ENCODE measurements at places on chromosomes 6 and 20. TPM values are rescaled to one million over a fixed set of nuclear protein-coding genes. Genes with fewer than 3 reads are reported as not detected.
A peak's percentile ranks its signal among the peaks of the same experiment; 100 is the strongest.

DNA sequence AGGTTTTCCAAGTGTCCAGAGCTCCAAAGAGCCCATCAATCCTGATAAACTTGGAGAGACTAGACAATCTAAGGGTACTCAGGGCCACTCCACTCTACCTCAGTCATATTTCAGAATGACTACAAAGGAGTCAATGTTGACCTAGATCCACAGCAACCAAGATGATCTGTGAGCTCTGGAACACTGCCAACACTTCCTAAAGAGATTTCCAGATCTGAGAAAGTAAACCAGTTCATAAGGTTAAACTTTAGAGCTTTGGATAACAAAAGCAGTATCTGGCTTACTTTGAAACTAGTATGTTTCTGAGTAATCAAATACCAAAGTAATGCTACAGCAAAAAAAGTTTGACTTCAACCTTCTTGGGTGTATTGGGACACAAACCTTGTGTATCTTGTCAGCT, 122.7 kb downstream of the BTBD9 start:
- no peaks in the 10 kb centered on the region for H3K27me3 ChIP-seq
- H3K4me1 ChIP-seq: peaks cover 2% of the 10 kb centered on the region
- no peak overlapping the region for H3K4me3 ChIP-seq
- no peaks in the 10 kb centered on the region for H3K36me3 ChIP-seq
- H3K27ac ChIP-seq: no peak overlapping the region

- H3K27ac ChIP-seq: no peak overlapping the region
- no peaks in the 10 kb centered on the region for H3K4me1 ChIP-seq
- no peak for ATAC-seq
- peaks cover 3% of the 10 kb centered on the region for H3K36me3 ChIP-seq
- H3K27me3 ChIP-seq: no peaks in the 10 kb centered on the region
These were observed 13.0 kb downstream of the UBE2J1 start for GRCh38 chr6:89339565-89339964.

DNA sequence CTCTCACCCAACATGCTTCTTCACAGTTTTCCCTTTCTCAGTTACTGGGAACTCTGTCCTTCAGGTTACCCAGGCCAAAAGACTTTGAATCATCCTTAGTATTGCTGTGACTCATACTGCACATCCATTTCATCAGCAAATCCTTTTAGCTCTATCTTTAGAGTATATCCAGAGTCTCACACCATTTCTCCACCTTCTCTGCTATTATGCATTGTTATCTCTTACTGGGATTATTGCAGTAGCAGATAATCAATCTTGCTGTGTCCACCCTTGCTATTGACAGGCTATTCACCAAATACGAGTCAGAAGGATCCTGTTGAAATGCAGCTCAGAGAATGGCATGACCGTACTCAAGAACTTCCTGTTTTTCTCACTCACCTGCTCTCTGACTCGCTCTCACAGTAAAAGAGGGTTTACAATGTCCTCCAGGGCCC, 57.3 kb downstream of the BCKDHB start:
- H3K36me3 ChIP-seq: peaks cover 10% of the 10 kb centered on the region
- no peaks in the 10 kb centered on the region for H3K27me3 ChIP-seq
- H3K27ac ChIP-seq: no peak overlapping the region
- H3K4me3 ChIP-seq: no peak overlapping the region

GRCh38 chr6:99993533-99994251, at the start of gene MCHR2:
MCHR2 (minus strand) TSS chr6:99994223; CDS start chr6:99956147, 38,076 bp downstream.
- H3K4me1 ChIP-seq: no peaks in the 10 kb centered on the region
- H3K27me3 ChIP-seq: peaks cover 53% of the 10 kb centered on the region
- peak within 1 kb of the TSS; percentile 36 for H3K4me3 ChIP-seq
- no peaks in the 10 kb centered on the region for H3K36me3 ChIP-seq
- ATAC-seq: no peak

GRCh38 chr6:137094411-137095008, 49.7 kb upstream of the IL20RA start:
- H3K4me3 ChIP-seq: no peak overlapping the region
- H3K27me3 ChIP-seq: peaks cover 5% of the 10 kb centered on the region

- no peak for ATAC-seq
- H3K27ac ChIP-seq: no peak overlapping the region
- H3K4me3 ChIP-seq: no peak overlapping the region
- no peaks in the 10 kb centered on the region for H3K36me3 ChIP-seq
- H3K4me1 ChIP-seq: no peaks in the 10 kb centered on the region
These were observed 516.2 kb downstream of the CDH26 start for GRCh38 chr20:60474385-60474910.

DNA sequence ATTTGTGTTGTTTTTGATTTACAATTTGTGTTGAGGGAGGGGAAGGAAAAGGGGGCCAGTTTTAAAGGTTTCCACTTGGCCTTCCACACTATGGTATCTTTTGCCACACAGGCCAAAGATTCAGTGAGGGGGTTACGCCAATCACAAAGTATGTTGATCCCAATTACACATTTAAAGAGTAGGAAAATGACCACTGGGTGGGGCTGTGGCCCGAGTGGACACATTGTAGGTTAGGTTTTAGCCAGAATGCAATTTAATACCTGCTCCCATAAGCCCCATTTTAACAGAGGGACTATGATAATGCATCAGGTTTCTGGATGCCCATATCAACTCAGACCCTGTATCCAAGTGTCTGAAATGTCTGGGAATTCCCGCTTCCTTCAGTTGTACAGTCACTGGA, 15.6 kb downstream of the VGLL2 start:
- H3K36me3 ChIP-seq: no peaks in the 10 kb centered on the region
- no peak overlapping the region for H3K27ac ChIP-seq
- H3K4me3 ChIP-seq: no peak overlapping the region
- H3K4me1 ChIP-seq: no peaks in the 10 kb centered on the region
- no peak for ATAC-seq

DNA sequence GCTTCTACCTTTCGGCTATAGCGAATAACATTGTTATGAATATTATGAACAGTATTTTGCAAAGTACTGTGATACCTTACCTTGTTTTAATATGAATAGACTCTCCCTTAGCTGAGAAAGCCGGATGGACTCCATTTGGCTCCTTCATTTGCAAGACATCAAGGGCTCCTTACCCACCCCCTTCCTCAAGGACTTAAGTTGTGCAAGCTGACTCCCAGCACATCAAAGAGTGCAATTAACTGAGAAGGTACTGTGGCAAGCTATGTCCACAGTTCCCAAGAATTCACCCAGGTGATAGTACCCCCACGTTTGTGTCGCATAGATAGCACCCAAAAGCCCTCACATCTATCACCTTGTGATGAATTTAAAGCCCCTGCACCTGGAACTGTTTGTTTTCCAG, 11.2 kb downstream of the CST5 start:
- no peaks in the 10 kb centered on the region for H3K4me1 ChIP-seq
- ATAC-seq: no peak
- no peaks in the 10 kb centered on the region for H3K36me3 ChIP-seq
- H3K4me3 ChIP-seq: no peak overlapping the region
- H3K27me3 ChIP-seq: no peaks in the 10 kb centered on the region

GRCh38 chr6:35044761-35045421, 96.2 kb downstream of the TCP11 start:
- H3K4me3 ChIP-seq: no peak overlapping the region
- no peaks in the 10 kb centered on the region for H3K27me3 ChIP-seq
- no peaks in the 10 kb centered on the region for H3K36me3 ChIP-seq
- peak; percentile 9 for ATAC-seq
- H3K27ac ChIP-seq: peak overlapping the region; percentile 97

DNA sequence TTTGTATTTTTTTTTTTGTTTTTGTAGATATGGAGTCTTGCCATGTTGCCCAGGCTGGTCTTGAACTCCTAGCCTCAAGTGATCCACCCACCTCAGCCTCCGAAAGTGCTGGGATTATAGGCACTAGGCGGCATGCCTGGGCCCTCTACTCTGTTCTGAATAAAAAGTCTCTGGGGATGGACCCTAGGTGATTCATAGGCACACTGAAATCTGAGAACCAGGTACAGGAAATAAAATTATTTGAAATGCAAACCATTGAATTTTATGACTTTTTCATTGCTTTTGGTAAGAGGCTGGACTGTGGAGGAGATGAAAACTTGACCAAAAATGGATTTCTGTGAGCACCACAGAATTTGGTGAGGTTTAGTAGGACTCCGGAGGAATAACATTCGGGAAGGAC, 117.5 kb downstream of the PRIM2 start:
- H3K27ac ChIP-seq: no peak overlapping the region
- no peak for ATAC-seq
- no peaks in the 10 kb centered on the region for H3K36me3 ChIP-seq
- peaks cover 21% of the 10 kb centered on the region for H3K4me1 ChIP-seq
- no peaks in the 10 kb centered on the region for H3K27me3 ChIP-seq

DNA sequence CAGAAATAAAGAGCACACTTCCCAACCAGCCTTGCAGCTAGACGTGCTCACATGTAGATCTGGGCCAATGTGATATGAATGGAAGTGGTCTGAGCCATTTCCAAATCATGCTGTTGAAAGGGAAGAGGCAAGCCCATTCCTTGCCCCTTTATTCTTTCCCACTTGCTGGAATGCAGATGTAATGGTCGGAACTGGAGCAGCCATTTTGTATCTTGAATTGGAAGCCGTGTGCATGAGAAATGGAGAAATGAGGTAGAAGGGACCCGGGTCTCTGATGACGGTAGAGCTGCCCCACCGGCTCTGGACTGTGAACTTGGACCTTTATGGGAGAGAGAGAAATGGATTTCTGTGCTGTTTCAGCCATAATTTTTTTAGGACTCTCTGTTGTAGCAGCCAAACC, 54.8 kb upstream of the STX16 start:
- no peak for ATAC-seq
- H3K36me3 ChIP-seq: no peaks in the 10 kb centered on the region
- H3K27ac ChIP-seq: peak overlapping the region; percentile 86
- H3K27me3 ChIP-seq: no peaks in the 10 kb centered on the region

DNA sequence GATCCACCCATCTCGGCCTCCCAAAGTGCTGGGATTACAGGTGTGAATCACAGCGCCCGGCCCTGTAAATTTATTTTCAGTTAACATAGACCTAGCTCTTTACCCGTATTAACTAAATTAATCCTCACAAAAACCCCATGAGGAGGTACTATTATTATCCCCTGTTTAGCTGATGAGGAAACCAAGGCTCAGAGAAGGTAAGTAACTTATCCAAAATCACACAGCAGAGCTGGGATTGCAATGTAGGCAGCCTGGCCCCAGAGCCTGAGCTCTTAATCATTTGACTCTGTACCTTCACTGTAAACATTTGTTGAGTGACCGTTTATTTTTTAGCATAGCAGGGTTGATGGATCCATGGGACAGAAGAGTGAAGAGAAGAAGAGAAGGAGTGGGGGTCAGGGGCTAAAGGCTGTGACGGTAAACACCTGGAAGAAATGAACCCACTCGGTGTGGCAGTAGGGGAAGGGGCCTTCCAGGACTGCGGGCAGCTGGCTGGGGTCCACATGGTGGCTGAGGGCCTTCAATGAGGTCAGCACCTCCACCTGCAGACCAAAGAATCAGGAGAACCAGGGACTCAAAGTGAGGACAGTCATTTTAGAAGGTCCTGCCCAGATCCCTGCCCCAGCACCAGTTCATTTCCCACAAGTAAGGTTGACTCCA, 35.2 kb downstream of the KIAA1755 start:
- H3K4me1 ChIP-seq: no peaks in the 10 kb centered on the region
- peaks cover 7% of the 10 kb centered on the region for H3K27me3 ChIP-seq
- no peak overlapping the region for H3K27ac ChIP-seq
- ATAC-seq: no peak
- H3K36me3 ChIP-seq: peaks cover 43% of the 10 kb centered on the region

DNA sequence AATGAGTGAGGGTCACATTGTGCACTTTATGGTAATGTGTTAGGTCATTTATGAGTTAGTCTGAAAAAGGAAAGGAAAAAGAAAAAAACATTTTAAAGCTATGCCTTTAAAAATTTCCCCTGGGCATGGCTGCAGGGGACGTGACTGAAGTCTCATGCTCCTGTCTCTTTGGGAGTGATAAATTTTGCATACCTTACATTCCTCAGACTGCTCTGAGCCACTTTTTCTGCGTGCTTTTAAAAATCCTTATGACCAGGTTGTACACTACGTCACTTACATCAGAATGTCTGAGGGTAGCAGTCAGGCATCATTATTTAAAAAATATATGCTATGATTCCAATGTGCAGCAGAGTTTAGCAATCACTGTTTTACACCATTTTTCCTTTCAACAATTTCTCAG, 121.2 kb downstream of the RFPL4B start:
- no peaks in the 10 kb centered on the region for H3K27me3 ChIP-seq
- no peak for ATAC-seq
- no peak overlapping the region for H3K27ac ChIP-seq
- no peaks in the 10 kb centered on the region for H3K36me3 ChIP-seq
- no peak overlapping the region for H3K4me3 ChIP-seq

GRCh38 chr20:44714701-44715498, at the start of gene CCN5:
CCN5 (plus strand) TSS chr20:44715369; CDS start chr20:44715391, 22 bp downstream.
- H3K27me3 ChIP-seq: no peaks in the 10 kb centered on the region
- no peaks in the 10 kb centered on the region for H3K36me3 ChIP-seq
- peak within 1 kb of the TSS; percentile 83 for H3K27ac ChIP-seq
- H3K4me1 ChIP-seq: peaks cover 70% of the 10 kb centered on the region
- peak within 1 kb of the TSS; percentile 48 for H3K4me3 ChIP-seq
- peak; percentile 84 for ATAC-seq

DNA sequence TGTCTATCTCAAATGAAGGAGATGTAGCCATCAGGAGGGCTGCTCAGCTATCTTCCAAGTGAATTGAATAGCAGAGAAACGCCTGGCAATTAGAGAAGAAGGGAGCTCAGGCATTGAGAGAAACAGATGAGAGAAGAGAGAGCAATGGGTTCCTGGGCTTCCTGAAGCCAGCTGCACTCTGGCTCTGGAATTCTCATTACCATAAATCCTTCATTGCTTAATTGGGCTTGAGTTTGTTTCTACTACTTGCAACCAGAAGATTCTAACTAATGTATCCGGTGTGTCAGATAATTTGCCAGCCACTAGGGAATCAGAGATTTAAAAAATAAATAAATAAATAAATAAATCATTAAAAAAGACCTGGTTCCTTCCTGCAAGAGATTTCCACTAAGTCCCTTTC, 25.0 kb upstream of the CDKAL1 start:
- H3K27me3 ChIP-seq: no peaks in the 10 kb centered on the region
- no peaks in the 10 kb centered on the region for H3K4me1 ChIP-seq
- no peak overlapping the region for H3K27ac ChIP-seq

DNA sequence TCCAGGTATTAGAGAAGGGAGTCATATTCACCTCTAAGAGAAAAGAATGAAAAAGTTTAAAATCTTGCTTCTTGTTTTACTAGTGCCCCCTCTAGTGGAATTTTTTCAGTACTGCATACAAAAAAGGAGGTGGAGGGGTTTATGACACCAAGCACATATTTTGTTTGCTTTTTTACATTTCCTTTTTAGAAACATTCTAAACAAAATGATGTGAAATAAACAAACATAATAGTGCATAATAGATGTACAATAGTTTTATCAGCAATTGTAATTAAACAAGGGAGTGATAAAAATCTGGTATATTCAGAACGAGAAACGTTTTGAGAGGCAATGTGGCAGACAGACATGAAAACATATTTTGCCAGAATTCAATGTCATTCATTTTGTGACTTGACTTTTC, 111.0 kb upstream of the TFAP2D start:
- no peaks in the 10 kb centered on the region for H3K4me1 ChIP-seq
- no peak overlapping the region for H3K27ac ChIP-seq
- H3K27me3 ChIP-seq: no peaks in the 10 kb centered on the region
- H3K4me3 ChIP-seq: no peak overlapping the region

HLA-DQA1 gene
- 1.7 TPM for total RNA-seq

GSTA2 gene
- total RNA-seq: 1.4 TPM

SLC52A3 gene
- 0.67 TPM for total RNA-seq

BAG2 gene
- 49.3 TPM for total RNA-seq

MROH8 gene
- total RNA-seq: 1.6 TPM

UNC93A gene
- not detected for total RNA-seq

NCOA6 gene
- total RNA-seq: 33.6 TPM

TRDN gene
- total RNA-seq: not detected

TSPO2 gene
- total RNA-seq: not detected

BMP2 gene
- total RNA-seq: 5.6 TPM
